Endothelial cell of umbilical vein (primary cell): ENCODE measurements at places on chromosomes 3 and 15. TPM values are rescaled to one million over a fixed set of nuclear protein-coding genes. Genes with fewer than 3 reads are reported as not detected.
A peak's percentile ranks its signal among the peaks of the same experiment; 100 is the strongest.

The SLC30A4 gene
- total RNA-seq = 3.8 and 3.9 TPM in 2 replicates

The FAM81A gene
- total RNA-seq = 0.32 and 1.2 TPM in 2 replicates

The PCOLCE2 gene
- not detected in 2 replicates for total RNA-seq

The AADACL2 gene
- total RNA-seq = not detected in 2 replicates

The DAPK2 gene
- total RNA-seq = 6.7 and 7.5 TPM in 2 replicates

The SUSD5 gene
- 15.3 and 18.8 TPM in 2 replicates for total RNA-seq

The SPG21 gene
- 75.3 and 82.5 TPM in 2 replicates for total RNA-seq

DNA sequence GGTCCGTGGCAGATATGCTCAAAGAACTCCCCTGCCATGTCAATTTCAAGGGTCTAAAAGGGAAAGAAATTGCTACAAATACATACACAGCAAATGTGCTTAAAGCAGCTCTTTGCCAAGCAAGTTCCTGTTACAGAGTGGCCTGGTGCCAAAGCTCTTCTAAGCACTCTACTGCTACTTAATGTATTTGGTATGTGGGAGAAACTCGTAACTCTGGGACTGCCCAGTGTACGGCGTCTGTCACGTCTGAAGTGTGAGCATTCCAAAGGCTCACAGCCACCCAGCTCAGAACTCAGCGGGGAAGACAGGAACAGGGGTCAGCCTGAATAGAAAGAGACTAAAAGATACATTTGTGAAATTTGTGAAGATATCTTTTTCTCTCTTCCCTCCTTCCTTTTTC, 54.6 kb downstream of the RBMS3 start:
- H3K36me3 ChIP-seq = no peaks in the 10 kb centered on the region
- H3K27me3 ChIP-seq = no peaks in the 10 kb centered on the region

- no peak for DNase-seq
- H3K4me3 ChIP-seq = no peak overlapping the region
Measured at GRCh38 chr3:55364421-55364820, 122.7 kb downstream of the WNT5A start.

- peaks cover 18% of the 10 kb centered on the region for H3K36me3 ChIP-seq
- H3K27ac ChIP-seq = no peak overlapping the region
- H3K4me1 ChIP-seq = no peaks in the 10 kb centered on the region
- H3K4me3 ChIP-seq = no peak overlapping the region
Measured at GRCh38 chr15:42730135-42730534, 6.8 kb downstream of the CDAN1 start.

DNA sequence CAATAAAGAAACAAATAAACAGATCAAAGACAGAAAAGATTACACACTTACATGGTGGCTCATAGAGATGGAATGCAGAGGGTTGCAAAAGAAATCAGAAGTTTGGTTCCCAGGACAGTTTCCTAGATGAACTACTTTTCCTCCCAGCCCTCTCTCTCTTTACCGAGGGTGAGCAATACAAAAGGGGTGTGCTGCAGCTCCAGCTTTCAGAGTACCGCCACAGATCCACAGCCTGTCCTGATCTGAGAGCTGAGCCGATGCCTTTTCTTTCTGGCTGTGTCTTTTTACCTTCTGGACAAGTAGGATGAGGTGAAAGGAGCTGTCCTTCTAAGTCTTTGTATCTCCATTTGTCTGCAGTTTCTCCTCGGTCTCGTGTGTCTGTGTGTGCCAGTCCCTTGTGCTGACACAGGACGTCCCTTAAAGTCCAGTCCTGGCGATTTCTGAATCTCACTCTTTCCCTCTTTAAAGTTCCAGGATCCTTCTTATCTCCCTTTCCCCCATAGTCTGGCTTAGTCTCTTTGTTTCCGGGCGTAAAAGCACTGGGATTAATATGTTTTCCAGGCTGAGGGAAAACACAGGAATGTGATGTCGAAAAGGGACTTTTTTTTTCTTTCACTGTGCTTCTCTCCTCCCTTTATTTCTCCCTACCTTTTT, 540 bp downstream of the CCDC80 start:
- peak overlapping the region; percentile 56 for H3K27ac ChIP-seq
- peak; percentile 73 for DNase-seq
- H3K36me3 ChIP-seq = no peaks in the 10 kb centered on the region

- peaks cover 3% of the 10 kb centered on the region for H3K27me3 ChIP-seq
- H3K4me3 ChIP-seq = no peak overlapping the region
- DNase-seq = no peak
- no peaks in the 10 kb centered on the region for H3K36me3 ChIP-seq
- no peak overlapping the region for H3K27ac ChIP-seq
- H3K4me1 ChIP-seq = no peaks in the 10 kb centered on the region
Measured at GRCh38 chr3:187185759-187186158, 11.5 kb upstream of the RTP1 start.

DNA sequence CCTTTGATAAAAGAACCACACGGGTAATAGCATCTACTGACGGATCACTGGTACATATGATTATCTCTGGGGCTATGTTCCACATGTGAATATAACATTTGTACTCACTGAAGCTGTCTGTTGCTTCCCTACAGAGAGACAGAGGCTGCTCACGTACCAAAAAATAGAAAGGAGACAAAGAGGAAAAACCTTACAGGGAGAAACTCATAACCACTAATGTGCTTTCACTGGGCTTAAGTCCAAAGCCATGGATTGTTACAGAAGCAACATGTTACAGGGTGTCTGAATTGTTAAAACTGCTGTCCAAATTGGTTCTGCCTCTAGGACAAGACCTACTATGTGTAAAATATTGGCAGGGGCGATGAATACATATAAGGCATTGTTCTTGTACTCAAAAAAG, 311.9 kb downstream of the FOXP1 start:
- no peak overlapping the region for H3K27ac ChIP-seq
- DNase-seq = no peak
- H3K4me1 ChIP-seq = no peaks in the 10 kb centered on the region
- no peaks in the 10 kb centered on the region for H3K27me3 ChIP-seq
- H3K4me3 ChIP-seq = no peak overlapping the region
- no peaks in the 10 kb centered on the region for H3K36me3 ChIP-seq

GRCh38 chr15:68435966-68436365, 4.0 kb upstream of the ITGA11 start:
- H3K36me3 ChIP-seq = no peaks in the 10 kb centered on the region
- peaks cover 13% of the 10 kb centered on the region for H3K4me1 ChIP-seq
- H3K27ac ChIP-seq = no peak overlapping the region
- H3K4me3 ChIP-seq = no peak overlapping the region
- no peak for DNase-seq
- H3K27me3 ChIP-seq = peaks cover 61% of the 10 kb centered on the region

- no peak overlapping the region for H3K27ac ChIP-seq
- H3K36me3 ChIP-seq = no peaks in the 10 kb centered on the region
- no peak for DNase-seq
- peaks cover 13% of the 10 kb centered on the region for H3K4me1 ChIP-seq
Measured at GRCh38 chr3:128782282-128783146, 56.5 kb downstream of the RAB7A start.

- no peak overlapping the region for H3K27ac ChIP-seq
- DNase-seq = no peak
- H3K4me3 ChIP-seq = no peak overlapping the region
- H3K36me3 ChIP-seq = peaks cover 2% of the 10 kb centered on the region
Measured at GRCh38 chr15:48759921-48760320, 50.9 kb downstream of the CEP152 start.

DNA sequence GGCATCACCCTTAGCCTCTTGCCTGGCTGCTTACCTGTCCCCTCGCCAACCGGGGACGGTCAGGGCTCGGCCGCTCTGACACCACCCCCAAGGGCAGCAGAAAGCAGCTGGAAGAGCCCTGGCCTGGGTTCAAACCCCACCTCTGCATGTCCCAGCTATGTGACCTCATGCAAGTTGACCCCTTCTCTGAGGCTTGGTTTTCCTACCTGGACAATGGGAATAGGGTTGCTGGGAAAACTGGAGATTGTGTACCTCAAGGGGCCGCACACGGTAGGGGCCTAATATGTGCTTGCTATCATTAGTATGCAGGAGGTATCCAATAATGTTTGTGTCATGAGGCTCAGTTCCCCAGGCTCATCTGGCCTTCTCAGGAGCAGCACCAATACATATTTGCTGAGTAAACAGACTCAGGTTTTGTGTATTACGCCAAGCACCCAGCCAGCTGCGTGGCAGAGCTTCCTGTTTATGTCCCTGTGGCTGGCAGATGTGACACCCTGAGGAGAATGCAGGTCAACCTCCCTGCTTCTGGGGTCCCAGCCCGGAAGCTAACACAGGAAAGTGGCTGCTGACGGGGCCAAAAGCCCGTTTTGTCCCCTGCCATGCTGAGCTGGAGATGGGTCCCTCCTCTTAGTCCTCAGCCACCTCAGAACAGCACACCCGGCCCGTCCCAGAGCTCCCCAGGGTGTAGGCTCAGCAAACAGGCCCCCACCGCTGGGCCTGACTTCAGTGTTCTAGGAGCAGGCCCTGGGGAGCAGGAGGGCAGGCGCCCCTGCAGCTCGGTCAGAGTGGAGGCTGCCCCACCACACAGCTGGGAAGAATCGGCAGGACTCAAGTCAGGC, 29.7 kb downstream of the PLXND1 start:
- peak overlapping the region; percentile 52 for H3K27ac ChIP-seq
- H3K4me3 ChIP-seq = no peak overlapping the region
- H3K4me1 ChIP-seq = peaks cover 12% of the 10 kb centered on the region
- peaks cover 30% of the 10 kb centered on the region for H3K36me3 ChIP-seq

DNA sequence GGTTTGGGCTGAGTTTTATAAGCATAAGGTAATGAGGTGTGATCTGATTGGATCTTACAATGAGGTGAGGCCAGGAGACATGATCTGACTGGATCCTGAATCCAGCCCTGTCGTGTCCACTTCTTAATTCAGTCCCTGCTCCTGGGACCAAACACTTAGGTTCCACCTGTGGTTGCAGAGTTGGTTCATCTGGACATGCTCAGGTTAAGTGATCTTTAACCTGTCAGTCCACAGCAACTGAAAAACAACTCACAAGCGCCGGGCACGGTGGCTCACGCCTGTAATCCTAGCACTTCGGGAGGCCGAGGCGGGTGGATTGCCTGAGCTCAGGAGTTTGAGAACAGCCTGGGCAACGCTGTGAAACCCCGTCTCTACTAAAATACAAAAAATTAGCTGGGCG, 679.3 kb upstream of the ALCAM start:
- no peak for DNase-seq
- no peak overlapping the region for H3K4me3 ChIP-seq
- H3K27ac ChIP-seq = no peak overlapping the region
- H3K27me3 ChIP-seq = no peaks in the 10 kb centered on the region

DNA sequence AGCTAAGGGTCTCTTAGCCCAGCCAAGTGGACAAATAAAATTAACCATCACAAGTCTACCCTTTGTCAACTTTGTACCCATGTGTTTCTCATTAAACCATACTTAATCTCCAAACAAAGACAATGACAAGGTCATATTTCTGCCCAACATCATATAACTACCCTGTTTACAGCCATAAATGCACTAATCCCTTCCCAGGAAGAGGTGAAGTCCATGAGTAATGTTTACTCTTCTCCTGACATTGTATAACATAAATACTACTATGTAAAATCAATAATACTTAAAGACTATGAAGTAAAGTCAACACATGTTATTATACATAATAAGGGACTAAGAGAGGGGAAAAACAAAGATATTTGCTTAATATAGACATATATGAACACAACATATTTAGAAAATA, 38.5 kb upstream of the FAN1 start:
- H3K36me3 ChIP-seq = no peaks in the 10 kb centered on the region
- no peaks in the 10 kb centered on the region for H3K27me3 ChIP-seq
- H3K4me3 ChIP-seq = no peak overlapping the region
- H3K4me1 ChIP-seq = no peaks in the 10 kb centered on the region

DNA sequence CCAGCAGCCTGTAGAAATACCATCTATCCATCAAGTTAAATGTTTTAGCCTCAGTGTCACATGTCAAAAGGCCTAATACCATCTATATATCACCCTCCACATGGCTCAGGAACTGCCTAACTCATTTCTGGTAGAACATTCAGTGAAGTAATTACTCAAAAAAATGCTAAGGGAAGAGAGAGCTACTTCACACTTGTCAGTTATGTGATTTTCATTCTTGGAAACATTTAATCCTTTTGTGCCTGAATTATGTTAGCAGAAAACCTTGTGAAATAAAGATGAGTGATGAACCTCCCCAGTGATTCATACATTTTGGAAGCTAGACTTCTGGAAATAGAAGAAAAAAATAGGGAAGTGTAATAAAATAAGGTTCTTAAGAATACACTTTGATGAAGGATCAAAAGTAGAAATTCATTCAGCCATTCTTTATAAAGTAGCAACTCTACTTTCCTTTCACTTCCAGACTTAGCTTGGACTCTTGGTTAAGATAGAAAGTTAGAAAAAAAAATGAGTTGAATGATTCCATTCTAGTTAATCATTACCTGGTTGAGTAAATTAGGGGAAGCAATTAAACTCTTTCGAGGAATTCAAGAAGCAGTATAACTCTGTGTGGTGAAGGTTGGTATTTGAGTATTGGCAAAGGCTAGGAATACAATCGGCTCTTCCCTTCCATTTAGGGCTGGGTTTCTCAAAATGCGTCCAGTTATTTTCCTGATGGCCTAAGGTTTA, 3.6 kb downstream of the OTOL1 start:
- no peak overlapping the region for H3K27ac ChIP-seq
- no peak overlapping the region for H3K4me3 ChIP-seq
- no peaks in the 10 kb centered on the region for H3K27me3 ChIP-seq
- no peaks in the 10 kb centered on the region for H3K36me3 ChIP-seq

DNA sequence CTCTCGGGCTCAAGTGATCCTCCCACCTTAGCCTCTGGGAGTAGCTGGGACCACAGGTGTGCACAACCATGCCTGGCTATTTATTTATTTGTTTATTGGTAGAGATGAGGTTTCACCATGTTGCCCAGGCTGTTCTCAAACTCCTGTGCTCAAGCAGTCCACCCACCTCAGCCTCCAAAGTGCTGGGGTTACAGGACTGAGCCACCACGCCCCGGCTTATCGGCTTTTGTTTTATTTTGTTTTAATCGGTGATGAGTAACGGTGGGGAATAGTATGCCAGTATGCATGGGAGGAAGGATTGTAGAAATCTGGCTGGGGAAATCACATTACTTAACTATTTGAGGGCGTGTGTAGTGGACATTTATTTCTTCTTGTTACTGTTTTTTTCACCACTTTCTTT, 451.0 kb upstream of the GOLIM4 start:
- H3K4me1 ChIP-seq = no peaks in the 10 kb centered on the region
- no peak overlapping the region for H3K4me3 ChIP-seq
- no peak for DNase-seq
- no peaks in the 10 kb centered on the region for H3K36me3 ChIP-seq
- no peaks in the 10 kb centered on the region for H3K27me3 ChIP-seq
- no peak overlapping the region for H3K27ac ChIP-seq

GRCh38 chr3:1346386-1346785, 253.6 kb downstream of the CNTN6 start:
- H3K4me1 ChIP-seq = no peaks in the 10 kb centered on the region
- no peak overlapping the region for H3K27ac ChIP-seq
- H3K36me3 ChIP-seq = no peaks in the 10 kb centered on the region
- no peak for DNase-seq

GRCh38 chr3:51343918-51344687, 41.0 kb upstream of the MANF start:
- no peaks in the 10 kb centered on the region for H3K36me3 ChIP-seq
- H3K4me1 ChIP-seq = peaks cover 15% of the 10 kb centered on the region
- no peak for DNase-seq

DNA sequence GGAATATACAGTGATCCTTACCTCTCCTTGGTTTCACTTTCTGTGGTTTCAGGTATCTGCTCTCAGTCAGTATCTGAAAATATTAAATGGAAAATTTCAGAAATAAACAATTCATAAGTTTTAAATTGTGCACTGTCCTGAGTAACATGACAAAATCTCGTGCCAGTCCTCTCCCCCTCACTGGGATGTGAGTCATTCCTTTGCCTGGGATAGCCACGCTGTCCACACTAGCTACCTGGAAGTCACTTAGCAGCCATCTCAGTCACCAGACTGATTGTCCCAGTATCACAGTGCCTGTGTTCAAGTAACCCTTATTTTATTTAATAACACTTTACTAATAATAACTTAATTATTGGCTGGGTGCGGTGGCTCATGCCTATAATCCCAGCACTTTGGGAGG, 15.3 kb upstream of the KLHL25 start:
- no peaks in the 10 kb centered on the region for H3K27me3 ChIP-seq
- no peak overlapping the region for H3K27ac ChIP-seq
- DNase-seq = no peak
- H3K4me3 ChIP-seq = no peak overlapping the region
